ENCODE measurements at places on chromosomes 2 and 18. TPM values are rescaled to one million over a fixed set of nuclear protein-coding genes. Genes with fewer than 3 reads are reported as not detected.

- DNase-seq, result no peak
Measured at GRCh38 chr2:215887303-215887702, 126.0 kb downstream of the MREG start.

- DNase-seq, result no peak
Measured at GRCh38 chr2:86453836-86454235, 12.7 kb downstream of the KDM3A start.

SNORC gene
- 0.64 TPM for total RNA-seq

DNA sequence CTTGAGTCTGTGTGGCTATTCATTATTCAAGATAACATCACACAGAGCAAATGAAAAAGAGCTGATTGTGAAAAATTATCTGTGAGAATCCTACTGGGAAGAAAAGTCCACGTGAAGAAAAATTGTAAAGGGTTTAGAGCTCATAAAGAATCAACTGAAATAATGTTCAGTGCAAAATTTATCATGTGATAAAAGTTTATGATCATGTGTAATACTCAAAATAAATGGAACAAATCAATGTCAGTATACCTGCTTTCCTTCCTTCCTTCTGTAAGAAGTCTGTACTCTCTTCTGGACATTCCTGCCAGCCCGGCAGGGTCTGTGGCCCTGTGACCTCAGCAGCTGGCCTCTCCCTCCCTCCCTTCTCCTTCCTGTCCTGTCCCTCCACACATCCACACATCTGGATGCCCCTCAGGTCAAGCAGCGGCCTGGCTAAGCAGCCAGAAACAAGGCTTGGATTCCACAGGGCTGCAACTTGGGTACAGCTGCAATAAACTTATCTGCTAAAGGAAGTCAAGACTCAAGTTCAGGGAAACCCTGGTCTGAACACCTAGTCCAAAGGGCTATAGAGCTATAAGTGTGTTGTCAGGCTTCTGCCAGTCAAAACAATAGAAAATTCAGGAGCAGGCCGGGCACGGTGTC lies 172.1 kb downstream of the MREG start:
- DNase-seq, result no peak

DNA sequence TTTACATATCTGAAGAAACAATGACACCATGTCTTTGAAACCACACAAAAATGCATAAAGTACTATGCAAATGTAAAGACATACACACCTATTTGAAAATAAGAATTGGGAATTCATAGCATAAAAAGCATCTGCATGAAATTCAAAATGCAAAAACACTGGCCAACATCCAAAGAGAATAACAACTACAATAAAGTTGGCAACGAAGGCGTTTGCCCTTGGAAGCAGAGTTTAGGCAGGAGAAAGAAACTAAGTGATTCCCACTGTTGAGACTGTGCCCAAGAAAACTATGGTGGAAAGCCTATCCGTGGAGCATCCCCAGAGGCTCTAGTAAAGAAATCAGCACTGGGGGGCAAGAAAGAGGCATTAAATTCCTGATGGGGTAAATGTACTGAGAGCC lies 292.8 kb downstream of the RIT2 start:
- DNase-seq, result no peak

DNA sequence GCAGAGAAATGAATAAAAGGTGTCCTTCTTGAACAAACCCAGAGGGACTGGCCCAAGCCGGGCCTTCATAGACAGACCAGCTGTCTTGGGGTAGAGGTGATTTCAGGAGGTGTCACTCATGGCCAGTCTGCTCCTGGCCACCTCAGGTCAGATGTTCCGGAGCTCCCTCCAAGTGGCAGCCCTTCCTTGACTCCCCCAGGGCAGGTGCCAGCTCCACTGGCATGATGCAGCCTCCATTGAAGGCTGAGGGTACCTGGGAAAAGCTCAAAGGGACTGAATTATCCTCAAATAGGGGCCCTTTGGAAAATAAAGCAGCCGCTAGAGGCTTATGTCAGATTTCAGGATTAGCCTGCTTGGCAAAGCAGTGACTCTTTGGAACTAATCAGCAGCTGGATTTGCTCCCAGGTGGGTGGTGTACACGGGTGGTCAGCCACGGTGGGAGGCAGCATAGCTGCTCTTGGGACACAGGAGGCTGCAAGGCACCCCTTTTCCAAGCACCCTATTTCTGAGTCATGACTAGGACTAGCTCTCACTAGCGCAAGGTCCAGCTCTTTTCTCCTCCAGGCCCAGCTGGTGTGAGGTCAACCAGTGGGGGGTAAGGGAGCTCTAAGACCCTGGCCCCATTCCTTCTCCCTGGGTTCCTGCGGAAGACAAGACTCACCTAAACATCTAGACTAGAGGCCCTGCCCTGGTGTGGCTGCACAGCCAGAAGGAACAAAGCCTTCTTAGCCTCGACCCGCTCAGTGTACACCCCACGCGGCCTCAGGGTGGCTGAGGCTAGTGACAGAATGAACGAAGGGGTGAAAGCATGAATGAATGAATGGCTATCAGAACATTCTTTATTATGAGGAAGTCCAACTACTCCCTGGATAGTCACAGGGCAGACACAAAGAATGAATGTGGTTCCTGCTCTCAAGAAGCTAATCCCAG lies 29.3 kb downstream of the HS1BP3 start:
- DNase-seq, result peak; percentile 60

ZNF532 gene
- 46.6 TPM for total RNA-seq

ACADL gene
- total RNA-seq, result 10.9 TPM

CRYBA2 gene
- not detected for total RNA-seq

EPHA4 gene
- total RNA-seq, result 23.1 TPM

SPAST gene
- total RNA-seq, result 12.5 TPM

CYBRD1 gene
- 172 TPM for total RNA-seq

Data from mesenteric fat pad (tissue), 1 donor.